ENCODE measurements at places on chromosomes 1 and 21.

DNA sequence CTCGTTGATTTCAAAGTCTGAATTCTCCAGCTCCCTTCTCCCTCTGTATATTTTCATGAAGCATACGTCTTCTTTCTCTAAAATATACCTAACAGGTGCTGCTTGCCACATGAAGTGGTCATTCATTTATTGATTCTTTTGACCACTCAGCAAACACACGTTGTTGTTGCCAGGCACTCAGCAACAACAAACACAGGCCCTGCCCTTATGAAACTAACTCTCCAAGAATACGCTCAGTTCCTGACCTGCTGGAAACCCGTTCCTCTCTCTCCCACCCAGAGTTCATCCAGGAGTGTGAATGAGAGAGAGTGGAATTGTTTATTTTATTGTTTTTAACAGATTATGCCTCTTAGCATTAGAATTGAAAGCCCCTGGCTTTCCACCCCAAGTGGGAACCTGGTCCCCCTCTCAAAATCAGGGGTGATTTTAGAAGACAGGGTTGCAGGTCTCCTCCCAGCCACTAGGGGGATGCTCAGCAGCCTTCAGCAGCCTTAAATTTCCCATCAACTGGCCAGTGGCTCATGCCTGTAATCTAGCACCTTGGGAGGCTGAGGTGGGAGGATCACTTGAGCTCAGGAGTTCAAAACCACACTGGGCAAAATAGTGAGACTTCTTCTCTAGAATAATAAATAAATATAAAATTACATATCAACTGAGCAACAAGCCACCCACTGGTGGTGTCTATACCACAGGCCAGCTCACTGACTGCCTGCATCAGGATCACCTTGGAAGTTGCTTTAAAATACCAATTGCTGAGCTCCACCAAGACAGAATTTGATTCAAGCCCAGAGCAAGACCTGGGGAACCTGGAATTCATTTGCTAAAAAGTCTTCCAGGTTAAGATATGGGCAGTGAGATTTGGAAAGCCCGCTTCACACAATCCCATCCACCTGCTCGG is 181.0 kb upstream of the KLHDC7A start:
- DNase-seq = no peak

- no peak for DNase-seq
These were observed 17.0 kb downstream of the MARK1 start for GRCh38 chr1:220544901-220545303.

DNA sequence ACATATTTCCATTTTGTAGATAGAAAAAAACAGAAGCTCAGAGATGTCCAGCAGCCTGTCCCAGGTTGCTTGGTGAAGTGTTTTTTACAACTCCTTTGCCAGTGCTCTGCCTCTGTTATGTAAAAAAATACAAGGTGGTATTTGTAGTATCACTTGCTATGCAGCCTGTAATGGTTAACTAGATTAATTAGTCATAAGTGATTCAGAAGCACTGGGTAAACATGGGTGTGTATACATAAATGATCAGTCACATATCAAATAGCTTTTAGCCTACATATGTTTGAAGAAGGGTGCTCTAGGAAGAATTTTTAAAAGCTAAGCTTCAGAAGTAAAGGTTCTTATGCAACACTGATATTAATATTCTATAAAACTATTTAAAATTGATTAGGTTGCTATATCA is 70.0 kb upstream of the MAGI3 start:
- DNase-seq = no peak

- DNase-seq = no peak
These were observed 280.1 kb upstream of the C1orf174 start for GRCh38 chr1:4179914-4180735.

DNA sequence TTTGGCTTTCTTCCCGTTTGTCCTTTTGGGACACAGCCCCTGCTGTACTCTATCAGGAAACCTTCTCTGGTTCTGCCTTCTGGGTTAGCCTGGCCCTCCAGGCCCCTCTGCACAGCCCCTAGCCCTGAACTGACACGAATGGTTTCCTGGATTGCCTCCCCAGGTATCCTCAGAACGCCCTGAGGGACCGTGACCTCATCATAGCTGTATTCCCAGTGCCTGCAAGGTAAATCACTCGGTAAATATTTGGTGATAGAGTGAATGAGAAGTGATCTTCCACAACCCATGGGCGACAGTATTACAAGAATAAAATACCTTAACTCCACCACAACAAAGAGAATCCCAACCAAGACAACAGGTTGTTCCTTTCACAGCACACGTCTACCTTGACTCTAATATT is 637.2 kb downstream of the SMYD3 start:
- DNase-seq = no peak

GRCh38 chr1:43537423-43538142 is 6.9 kb downstream of the PTPRF start:
- no peak for DNase-seq

DNA sequence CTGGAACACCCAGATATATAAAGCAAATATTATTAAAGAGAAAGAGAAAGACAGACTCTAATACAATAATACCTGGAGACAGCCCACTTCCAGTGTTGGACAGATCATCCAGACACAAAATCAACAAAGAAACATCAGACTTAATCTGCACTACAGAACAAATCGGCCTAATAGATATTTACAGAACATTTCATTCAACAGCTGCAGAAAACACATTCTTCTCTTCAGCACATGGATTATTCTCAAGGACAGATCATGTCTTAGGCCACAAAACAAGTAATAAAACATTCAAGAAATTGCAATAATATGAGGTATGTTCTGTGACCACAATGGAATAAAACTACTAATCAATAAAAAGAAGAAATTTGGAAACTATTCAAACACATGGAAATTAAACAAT is 398.3 kb upstream of the DUSP10 start:
- DNase-seq = no peak

DNA sequence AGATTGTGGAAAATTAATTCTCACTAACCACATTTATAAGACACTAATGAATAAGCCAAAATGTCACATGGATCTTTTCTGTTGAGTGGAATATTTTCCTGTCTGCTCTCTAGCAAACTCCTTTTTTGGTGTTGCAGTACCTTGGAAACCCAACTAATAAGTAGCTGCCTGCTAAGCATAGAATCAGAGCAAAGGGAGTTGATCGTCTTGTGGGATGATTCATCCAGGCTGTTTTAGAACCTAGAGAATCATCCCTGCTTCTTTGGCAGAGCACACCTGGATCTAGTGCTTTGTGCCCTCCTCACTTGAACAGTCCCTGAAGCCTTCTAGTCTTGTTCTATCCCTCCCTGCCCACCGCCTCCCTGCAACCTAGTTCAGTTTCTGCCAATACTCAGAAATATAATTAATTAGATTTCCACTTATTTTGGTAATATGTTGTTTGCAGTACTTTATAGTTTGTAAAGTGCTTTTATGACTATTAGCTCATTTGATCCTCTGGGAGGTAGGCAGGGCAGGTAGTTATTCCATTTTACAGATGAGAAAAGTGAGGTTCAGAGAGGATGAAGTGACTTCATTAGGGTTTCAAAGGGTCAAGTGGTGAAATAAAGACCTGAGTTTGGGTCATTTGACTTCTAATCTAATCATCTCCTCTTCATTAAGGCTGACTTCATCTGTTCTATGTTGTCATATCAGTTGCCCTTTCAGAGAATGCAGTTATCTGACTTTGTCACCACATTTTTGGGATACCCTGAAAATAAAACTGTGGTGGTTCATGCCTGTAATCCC is 2.5 kb downstream of the AGO4 start:
- DNase-seq = no peak

DNA sequence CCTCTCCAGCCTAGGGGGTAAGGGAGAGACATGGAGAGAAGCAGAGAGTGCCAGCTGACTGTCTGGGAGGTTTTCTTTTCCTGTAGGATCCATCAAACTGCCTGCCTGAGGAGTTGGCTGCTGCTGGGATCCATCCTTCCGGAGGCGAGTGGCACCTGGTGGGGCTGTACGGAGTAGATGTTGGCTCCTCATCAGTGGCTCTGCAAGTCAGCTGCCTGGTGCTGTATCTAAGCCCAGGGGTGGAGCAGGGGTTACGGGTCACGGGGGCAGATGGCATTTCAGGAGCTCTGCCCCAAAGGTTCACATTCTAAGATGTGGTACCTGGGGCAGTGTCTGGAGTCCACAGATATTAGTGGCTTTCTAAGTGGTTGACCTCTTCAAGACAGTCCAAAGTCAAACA is 128.0 kb downstream of the ACTL8 start:
- no peak for DNase-seq

GRCh38 chr1:159921251-159921650 is 4.1 kb downstream of the TAGLN2 start:
- no peak for DNase-seq

DNA sequence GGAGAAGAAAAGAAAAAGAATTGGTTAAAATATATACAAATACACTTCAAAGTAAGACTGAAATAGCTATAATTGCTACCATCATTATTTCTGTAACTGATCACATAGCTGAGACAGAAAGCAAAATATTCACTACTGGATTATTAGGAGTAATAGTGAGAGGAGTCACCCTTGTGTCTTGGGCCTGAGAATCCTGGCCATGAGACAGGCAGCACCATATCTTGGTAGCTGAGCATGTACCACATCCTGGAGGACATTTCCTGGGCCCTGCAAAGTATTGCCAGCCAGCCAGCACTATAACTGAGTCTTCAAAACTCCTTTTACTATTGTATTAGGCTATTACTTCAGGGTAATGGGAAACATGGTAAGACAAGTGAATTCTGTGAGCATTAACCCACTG is 63.5 kb downstream of the C1orf185 start:
- no peak for DNase-seq

GRCh38 chr1:77533660-77534305 is 148.7 kb downstream of the ZZZ3 start:
- DNase-seq = peak; percentile 20

- DNase-seq = no peak
These were observed 187.4 kb downstream of the CYYR1 start for GRCh38 chr21:26385721-26386120.

DNA sequence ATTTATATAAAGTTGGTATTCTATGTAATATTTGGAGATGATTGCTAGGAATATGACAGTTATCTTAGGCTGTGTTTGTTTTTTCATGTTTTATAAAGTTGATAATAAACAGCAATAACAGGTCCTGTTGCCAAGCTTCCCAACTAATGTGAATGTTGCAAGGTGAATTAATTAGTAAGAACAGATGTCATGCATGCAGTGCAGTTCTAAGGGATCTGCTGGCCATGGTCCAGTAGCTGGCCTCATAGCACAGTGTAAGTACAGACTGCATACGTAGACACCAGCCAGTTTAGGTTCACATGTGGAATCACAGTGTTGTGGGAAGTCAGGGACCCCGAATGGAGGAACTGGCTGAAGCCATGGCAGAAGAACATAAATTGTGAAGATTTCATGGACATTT is 478.2 kb downstream of the NEGR1 start:
- DNase-seq = no peak

- DNase-seq = no peak
These were observed 41.8 kb downstream of the FOXD2 start for GRCh38 chr1:47479664-47480063.

DNA sequence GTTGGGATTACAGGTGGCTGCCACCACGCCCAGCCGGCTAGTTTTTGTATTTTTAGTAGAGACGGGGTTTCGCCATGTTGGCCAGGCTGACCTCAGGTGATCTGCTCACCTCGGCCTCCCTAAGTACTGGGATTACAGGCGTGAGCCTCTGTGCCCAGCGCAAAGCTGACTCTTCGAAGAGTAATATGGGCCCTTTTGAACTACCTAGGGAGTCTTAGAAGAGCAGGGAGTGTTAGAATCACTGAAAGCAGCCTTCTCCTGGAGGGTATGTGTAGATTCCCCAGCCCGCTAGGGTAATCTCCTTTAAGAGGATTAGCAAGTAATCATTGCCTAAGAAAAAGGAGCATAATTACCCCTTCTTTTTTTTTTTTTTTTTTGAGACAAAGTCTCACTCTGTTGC is 6.5 kb upstream of the MAST2 start:
- DNase-seq = no peak

- DNase-seq = no peak
These were observed 385.4 kb downstream of the DISC1 start for GRCh38 chr1:232011961-232012360.

GRCh38 chr1:160916666-160917065 is 31.7 kb upstream of the ITLN1 start:
- DNase-seq = no peak

- DNase-seq = no peak
These were observed 376.3 kb downstream of the AMY1C start for GRCh38 chr1:104125970-104126369.

DNA sequence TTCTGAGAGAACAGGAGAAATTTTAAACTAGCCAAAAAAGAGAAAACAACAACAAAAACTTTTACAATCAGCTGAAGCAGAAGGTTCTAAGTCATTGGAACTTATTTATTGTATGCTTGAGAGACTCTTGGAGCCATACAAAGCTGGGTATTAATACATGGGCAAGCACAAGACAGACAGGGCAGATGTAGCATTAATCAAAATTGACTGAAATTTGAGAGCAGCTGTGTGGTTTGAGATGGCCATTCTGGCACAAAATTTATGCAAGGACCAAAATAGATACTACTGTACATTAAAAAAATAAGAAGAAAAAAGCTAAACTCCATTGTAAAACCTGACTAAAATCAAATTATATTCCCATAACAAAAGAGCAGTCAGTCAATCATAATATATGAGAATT is 892.5 kb downstream of the PLA2G4A start:
- DNase-seq = no peak

- no peak for DNase-seq
These were observed 206.0 kb downstream of the HIVEP3 start for GRCh38 chr1:41712695-41713094.

DNA sequence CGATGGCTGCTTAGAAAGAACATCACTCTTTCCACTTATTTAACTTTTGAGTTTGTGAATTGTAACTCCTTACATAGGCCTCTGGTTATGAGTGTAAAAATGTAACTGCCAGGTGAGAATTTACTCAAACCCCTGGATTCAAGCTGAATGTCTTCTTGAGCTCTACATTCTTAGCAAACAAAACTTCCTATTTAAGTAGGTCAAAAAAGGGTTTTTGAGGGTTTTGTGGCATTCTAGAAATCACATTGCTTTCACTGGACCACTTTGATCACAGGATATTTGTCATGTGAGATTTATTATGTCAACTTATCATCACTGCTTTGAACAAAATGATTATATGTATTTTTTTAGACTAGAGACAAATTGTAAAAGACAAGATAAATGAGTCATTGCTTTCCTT is 5.7 kb downstream of the IL23R start:
- DNase-seq = no peak

DNA sequence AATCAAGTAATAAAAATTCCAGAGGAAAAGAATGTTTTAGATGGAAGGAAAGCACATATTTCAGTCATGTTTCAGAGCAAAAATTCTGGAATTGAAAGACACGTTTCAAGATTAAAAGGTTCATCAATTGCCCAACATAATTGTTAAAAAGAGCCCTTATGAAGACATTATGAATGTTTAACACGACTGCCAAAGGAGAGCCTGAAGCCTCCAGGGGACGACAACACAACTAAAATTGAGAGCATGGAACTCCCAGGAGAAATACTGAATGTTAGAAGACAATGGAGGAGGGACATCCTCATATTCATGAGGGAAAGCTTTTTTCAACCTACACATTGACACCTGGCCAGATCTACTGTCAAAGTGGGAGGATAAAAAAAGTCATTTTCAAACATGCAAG is 16.0 kb downstream of the OR2T11 start:
- peak; percentile 5 for DNase-seq

GRCh38 chr1:41581216-41582003 is 96.9 kb upstream of the EDN2 start:
- no peak for DNase-seq

Data from stimulated activated CD8-positive, alpha-beta memory T cell treated with anti-CD3 and anti-CD28 coated beads, Interleukin-2, amount 100 ng/mL, for 1 hour (primary cell).